ENCODE measurements at places on chromosomes 7 and 10. TPM values are rescaled to one million over a fixed set of nuclear protein-coding genes. Genes with fewer than 3 reads are reported as not detected.

Gene GPR146
- not detected for polyA plus RNA-seq

Gene DNMBP
- 3.4 TPM for polyA plus RNA-seq

Gene PTN
- polyA plus RNA-seq, result 186 TPM

Gene TWIST1
- polyA plus RNA-seq, result not detected

Gene RABGEF1
- 20.1 TPM for polyA plus RNA-seq

Gene LRRC17
- 0.63 TPM for polyA plus RNA-seq

Gene ODAD2
- polyA plus RNA-seq, result not detected

Gene PDE6C
- 0.09 TPM for polyA plus RNA-seq

Gene SPDYE1
- polyA plus RNA-seq, result 0.11 TPM

Gene NUTM2E
- polyA plus RNA-seq, result not detected

Gene OGDHL
- 12.7 TPM for polyA plus RNA-seq

Gene UCN3
- polyA plus RNA-seq, result not detected
